Lower leg skin (tissue), 4 donors: ENCODE measurements at places on chromosomes 12 and 14. TPM values are rescaled to one million over a fixed set of nuclear protein-coding genes. Genes with fewer than 3 reads are reported as not detected.

The KITLG gene
- 6.6 TPM for total RNA-seq

The TSPAN9 gene
- total RNA-seq, result 27.9 TPM

The NACA gene
- 1,502 TPM for total RNA-seq

The SIVA1 gene
- total RNA-seq, result 173 TPM

DNA sequence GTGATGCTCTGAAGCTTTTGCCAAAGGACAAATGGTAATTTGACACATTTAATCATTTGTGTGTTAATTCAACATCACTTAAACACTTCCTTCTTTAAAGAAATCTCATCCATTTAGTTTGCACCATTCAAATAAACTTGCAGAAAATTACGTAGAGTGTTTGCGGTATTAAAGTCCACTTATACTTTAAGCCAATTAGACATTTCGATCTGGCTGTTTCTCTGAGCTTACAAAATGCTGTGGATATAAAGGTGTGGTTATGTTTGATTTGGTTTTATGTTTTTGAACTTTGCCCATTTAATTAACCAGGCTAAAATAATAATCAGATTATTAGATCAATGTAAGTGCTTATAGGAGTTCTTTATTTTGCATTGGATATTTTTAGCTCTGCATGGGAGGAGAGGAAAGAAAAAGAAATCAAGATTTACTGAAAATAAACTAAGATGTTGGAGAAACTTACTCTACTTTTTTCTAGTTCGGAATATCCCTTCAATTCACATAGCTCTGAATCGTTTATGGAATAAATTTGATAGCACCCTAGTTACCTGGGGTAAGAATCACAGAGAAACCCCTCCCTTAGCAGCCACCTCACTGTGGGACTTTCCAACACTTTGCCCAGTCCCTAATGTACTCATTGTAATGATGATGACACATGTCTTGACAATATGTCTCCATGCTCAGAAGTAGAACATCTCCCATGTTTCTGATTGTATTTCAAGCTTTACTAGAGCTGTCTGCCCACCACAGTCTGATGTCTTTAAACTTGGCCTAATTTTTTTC is 268.0 kb downstream of the BTG1 start:
- no peak for DNase-seq

- DNase-seq, result no peak
These were observed 57.0 kb upstream of the CERS5 start for GRCh38 chr12:50224026-50224692.

- no peak for DNase-seq
These were observed 18.0 kb downstream of the IGF1 start for GRCh38 chr12:102462386-102462785.

GRCh38 chr14:72568296-72568992 is 325.5 kb downstream of the DPF3 start:
- DNase-seq, result no peak

DNA sequence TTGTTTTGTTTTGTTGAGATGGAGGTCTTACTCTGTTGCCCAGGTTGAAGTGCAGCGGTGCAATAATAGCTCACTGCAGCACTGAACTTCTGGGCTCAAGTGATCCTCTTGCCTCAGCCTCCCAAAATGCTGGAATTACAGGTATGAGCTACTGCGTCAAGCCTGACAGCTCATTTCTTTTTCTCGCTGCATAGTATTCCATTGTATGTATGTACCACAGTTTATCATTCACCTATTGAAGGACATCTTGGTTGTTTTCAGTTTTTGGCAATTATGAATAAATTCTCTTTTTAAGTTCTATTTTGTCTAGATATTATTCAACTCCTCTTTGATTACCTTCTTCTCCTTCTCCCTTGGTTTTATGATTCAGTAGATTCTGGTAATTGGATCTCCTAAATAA is 13.5 kb downstream of the HSD17B6 start:
- no peak for DNase-seq

DNA sequence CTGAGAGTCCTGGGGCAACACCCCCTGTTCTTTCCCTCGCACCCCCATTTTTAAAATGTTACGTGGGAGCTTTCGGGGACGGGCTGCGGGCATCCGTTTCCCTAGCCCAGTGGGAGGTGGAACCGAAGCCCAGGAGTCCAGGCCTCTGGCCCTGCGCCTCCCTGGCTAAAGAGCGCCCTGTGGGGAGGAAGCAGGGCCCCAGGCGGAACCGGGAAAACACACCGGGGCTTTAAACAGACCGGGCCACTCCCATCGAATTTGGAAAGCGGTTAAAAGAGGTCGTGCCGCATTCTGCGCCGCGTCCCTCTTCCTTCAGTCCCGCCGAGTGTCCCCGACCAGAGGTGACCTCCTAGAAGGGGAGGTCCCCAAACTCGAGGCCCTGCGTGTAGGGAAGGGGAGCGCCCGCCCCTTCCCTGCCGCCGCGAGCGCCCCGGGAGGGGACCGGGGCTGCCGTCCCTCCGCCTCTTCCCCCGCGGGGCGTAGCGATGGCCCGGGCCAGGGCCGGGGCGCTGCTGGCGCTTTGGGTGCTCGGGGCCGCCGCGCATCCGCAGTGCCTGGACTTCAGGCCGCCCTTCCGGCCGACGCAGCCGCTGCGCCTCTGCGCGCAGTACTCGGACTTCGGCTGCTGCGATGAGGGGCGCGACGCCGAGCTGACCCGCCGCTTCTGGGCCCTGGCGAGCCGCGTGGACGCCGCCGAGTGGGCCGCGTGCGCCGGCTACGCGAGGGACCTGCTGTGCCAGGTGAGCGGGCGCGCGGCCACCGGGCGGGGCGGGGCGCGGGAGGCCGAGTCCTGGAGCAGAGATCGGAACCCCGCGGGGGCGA is at the start of gene HHIPL1:
Gene HHIPL1, plus strand, starts transcription at position 407 of the 822 bp plus-strand sequence. Its CDS starts 79 bp downstream, at position 486.
- no peak for DNase-seq

DNA sequence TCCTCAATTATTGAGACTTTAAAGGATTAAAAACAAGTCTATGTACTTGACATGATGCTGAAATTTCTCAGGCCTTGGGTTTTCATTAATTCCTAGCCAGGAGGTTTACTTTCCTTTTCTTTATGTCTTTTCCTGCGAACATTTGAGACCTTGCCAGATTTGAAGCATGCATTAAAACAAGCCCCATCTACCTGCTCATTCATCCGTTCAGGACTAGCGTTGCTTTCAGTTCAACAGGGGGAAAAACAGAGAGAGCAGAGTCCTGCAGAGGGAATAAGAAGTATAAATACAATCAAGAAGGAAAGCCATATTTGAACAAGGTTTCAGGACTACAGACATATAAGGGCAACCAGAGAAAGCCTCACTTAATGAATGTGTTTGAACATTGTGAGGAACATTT is 542.4 kb downstream of the DIO2 start:
- no peak for DNase-seq

DNA sequence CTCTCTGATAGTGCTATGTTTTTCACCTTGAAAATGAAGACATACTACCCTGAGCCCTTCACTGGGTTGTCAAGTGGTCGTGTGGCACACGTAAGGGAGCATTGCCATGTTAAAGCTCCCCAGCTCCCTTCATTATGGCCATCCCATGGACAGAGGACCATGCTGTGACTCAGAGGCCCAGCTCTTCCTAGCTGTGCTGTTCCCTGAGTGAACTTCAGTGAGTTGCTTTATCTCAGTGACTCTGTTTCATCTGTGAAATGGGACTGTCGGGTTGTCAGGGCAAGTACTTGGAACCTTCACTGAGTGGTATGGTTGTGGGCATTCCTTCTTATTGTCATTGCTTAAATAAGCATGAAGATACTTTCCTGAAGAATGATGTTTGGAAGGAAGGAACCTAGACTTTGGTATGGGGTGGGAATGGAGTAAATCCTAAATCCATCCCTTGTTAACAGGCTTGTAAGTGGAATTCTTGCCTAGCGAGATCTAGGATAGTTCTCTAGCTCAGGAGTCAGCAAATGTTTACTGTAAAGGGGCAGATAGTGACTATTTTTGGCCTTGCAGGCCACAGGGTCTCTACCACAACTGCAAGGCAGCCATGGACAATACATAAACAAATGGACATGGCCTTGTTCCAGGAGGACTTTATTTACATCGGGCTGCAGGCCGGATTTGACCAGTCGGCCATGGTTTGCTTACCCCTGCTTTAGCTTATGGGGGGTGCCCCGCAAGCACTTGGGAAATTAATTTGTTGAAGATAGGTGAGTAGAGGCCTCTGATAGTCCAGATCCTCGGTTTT is 283.5 kb downstream of the ZFP36L1 start:
- DNase-seq, result no peak

GRCh38 chr14:63174760-63175191 is 29.5 kb upstream of the RHOJ start:
- no peak for DNase-seq

DNA sequence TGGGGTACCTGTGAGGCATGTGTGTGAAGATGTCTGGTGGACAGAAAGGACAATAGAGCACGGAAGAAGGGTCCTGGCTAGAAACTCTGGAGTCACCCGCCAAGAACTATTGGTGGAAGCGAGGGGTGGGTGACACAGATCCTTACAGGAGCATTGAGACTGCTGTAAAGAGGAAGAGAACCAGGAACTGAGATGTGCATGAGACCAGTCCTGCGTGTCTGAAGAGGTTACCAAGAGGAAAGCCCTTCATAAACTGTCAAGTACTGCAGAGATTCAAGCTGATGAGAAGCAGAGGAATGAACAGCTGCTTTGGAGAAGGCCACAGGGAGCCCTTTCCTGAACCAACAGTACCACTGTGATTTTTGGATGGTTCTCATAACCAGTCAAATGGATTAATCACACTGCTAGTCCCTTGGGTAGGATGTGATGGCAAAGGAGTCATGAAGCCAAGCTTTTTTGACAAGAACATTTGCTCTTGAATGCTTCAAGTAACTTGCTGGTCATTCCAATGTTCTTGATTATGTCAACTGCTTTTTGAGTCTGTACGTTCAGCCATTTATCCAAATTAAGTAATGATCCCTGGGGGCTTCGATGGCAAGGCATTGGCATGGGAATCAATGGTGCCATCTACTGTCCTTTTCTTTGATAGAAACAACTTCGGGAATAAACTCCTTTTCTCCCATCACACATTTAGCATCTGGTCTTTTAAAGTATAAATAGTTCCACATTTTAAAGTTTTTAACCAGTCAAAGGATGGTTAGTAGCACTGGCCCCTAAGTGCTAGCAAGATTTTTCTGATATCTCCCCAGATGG is 42.9 kb downstream of the GPR135 start:
- DNase-seq, result no peak

GRCh38 chr12:126763359-126763758 is 1503.6 kb upstream of the TMEM132C start:
- no peak for DNase-seq

DNA sequence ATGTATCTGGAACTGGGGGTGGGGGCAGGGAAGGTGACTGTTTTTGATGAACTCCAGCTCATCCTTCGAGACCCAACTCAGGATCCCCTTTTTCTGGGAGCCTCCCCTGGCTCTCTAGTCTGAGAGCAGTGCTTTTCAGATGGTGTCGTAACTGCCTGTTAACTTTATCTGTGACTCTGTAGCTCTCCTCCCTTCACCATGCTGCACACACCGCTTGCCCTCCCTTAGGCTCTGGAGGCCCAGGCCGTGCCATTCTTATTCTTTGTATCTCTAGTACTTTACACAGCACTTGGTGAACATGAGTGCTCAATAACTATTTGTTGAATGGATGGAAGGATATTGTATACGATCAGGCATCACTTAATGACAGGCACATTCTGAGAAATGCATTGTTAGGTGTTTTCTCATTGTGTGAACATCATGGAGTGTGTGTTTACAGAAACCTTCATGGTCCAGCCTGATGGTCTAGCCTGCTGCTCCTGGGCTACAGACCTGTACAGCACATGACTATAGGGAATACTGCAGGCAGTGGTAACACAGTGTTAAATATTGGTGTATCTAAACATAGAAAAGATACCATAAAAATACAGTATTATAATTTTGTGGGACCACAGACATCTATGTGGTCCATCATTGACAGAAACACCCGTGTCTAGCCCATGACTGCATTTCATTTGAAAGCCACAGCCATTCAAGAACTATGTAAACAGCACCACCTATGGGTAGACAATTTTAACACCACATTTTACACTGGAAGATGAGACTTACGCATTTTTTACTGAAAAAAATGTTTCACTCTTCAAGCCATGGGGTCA is 91.8 kb downstream of the EML1 start:
- DNase-seq, result no peak

DNA sequence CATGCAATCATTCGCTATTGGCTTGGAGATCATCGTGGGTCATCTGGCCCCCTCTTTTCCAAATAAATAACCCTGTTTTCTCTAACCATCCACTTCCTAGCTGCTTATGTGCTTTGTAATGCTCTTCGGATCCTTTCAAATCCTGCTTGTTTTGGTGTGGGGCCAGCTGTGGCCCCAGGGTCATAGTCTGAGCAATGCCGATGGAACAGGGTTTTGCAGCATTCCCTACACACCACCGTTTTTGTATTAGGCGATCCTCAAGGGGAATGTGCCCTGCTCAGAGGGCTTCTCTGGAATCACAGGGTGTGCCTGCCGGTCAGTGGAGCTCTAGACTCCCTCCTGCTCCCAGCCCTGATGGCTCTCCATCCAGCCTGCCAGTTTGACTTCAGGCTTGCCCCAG is 78.1 kb upstream of the NRXN3 start:
- no peak for DNase-seq

GRCh38 chr12:47308672-47309071 is 228.9 kb upstream of the AMIGO2 start:
- DNase-seq, result no peak

DNA sequence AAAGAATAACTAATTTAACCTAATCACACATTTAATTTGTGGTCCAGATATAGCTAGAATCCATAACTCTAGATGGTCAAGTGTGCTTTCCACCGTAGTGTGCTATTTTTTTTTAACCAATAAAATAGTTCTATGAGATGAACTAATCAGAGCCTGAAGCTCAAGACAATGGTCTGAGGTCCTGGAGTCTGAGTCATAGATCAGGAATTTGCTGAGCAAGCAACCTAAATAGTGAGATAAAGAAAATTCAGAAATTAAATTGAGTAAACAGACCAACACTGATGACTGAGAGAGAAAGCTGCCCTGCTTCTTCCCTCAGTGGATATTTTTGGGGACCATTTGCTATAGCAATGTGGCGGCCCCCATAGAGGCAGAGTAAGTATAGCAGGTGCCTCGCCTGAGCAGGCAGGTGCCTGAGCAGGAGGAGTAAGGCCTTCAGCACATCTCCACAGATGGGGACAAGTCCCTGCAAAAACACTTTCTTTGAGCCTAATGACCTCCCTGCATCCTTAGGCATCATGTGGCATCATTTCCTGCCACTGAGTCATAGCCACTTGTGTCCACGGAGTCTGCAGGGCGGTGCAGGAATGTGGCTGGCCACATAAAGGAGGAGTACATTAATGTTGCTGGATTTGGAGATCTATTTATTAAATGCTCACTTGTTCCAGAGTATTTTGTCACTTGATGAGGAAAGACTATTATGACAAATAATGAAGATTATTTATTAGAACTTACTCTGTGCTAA is 13.9 kb upstream of the CLEC4E start:
- no peak for DNase-seq

DNA sequence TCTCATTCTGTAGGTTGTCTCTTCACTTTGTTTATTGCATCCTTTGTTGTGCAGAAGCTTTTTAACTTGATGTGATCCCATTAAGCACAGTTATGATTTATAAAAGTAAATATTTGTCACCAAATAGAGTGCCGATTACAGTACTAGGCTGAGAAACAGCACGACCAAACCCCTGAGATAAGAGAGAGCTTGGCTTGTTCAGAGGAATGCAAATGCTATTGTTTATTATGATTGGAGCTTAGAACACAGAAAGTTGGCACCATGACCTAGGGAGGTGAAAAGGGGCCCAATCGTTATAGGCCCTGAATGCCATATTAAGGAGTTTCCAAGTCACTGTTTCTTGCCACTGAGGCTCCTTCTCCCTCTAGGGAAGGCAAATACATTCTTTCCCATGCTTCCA is 214.9 kb downstream of the KITLG start:
- DNase-seq, result no peak

- no peak for DNase-seq
These were observed 221.2 kb downstream of the TRHDE start for GRCh38 chr12:72493407-72493806.
